ENCODE measurements at places on chromosomes 12 and 14. TPM values are rescaled to one million over a fixed set of nuclear protein-coding genes. Genes with fewer than 3 reads are reported as not detected.

Gene GYS2
- 0.09 TPM for total RNA-seq

Gene IGF1
- total RNA-seq = 15.0 TPM

Gene TAS2R13
- total RNA-seq = 0.28 TPM

DNA sequence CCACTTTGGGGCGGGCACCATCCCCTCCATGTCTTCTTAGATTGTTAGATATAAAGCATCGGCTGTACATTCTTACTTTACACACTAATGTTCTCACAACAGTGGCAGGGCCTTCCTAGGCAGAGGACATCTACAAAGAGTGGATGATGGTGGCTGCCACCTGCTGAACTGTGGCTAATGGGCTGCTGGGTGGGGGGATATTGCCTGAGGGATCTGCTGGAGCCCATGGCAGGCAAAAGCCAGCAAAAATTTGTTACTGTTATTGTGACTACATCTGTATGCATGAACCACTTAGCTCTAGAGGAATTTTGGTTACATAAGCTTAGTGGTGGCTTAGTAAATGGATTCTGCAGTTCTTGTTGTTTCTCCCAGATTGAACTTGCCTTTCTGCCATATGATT lies 52.6 kb downstream of the DIP2B start:
- no peak for DNase-seq

- no peak for DNase-seq
Measured at GRCh38 chr12:23816394-23816851, 133.0 kb downstream of the SOX5 start.

- no peak for DNase-seq
Measured at GRCh38 chr12:69701826-69702225, 2.7 kb upstream of the BEST3 start.

GRCh38 chr14:101446387-101446969 lies 114.8 kb upstream of the DIO3 start:
- DNase-seq = no peak

GRCh38 chr14:22522466-22522957 lies 66.5 kb downstream of the DAD1 start:
- DNase-seq = no peak

DNA sequence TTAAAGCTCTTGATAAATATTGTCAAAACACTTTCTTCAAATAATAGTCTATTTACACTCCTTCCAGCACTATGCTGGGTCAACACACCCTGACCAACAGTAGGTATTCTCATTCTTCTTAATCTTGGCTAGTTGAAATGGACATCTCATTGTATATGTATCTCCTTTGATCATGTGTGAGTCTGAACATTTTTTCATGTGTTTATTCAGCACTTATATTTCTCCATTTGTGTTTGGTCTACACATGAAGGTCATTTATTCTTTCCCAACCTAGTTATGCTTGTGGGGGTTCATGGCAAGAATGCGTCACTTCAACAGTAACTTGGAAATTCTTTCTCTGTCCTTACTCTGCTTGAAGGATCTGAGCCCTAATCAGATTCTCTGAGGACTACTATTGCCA lies 133.1 kb upstream of the ARID2 start:
- no peak for DNase-seq

DNA sequence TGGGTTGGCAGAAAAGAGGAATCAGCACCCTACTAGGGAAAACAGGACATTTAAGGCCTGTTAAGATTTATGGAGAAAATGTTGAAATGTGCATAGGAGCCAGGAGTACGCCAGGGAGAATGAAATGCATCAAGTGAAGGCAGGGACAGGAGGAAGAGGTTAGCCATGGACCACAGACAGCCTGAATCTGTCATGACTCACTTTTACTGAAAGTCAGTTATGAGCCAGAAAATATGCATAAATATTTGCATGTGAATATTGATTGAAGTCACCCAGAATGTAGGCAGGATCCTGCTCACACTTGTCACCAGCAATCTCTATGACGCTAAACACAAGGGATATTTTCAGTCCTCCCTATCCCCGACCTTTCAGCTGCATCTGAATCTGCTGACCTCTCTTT lies 25.1 kb upstream of the CDK17 start:
- no peak for DNase-seq

DNA sequence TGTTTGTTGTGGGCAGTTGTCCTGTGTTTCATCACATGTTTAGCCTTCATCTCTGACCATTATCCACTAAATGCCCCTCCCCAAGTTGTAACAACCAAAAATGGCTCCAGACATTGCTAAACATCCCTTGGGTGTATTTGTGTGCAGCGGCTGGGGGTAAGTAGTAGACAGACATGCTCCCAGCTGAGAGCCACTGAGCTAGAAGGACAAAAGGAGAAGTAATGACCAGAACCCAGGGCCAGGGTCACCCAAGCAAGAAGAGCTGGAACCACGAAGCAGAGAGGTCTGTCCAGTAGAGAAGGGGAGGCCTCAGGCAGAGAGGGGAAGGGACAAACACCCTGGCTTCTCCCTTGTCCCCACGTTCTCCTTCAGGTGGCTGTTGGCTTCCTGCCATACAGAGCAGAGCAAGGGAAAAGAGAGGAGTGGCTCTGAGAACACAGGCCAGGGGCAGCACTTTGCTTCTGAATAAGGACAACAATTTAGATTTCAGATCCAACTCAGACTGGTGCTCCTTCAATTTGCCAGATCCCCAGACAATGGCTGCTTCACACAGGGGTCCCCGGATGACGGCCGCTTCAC lies 55.2 kb downstream of the NDUFA12 start:
- no peak for DNase-seq

DNA sequence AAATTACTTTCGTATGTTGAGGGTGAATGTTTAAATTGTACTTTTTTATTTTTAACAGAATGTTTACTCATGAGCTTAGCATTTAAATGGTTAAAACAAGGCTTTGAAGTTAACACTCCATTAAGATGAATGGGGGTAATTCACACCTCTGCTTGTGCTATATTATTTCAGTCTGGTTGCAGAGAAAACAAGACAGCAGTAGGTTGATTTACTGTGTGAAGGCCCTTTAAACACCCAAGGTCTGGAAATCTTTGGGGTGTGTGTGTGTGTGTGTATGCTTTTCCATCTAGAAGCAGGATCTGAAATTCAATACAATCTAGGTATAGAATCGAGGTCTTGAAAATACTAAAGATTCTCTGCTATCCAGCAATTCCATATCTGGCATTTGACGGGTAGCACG lies 83.8 kb downstream of the SLC38A6 start:
- DNase-seq = no peak

Data from psoas muscle (tissue), 8 donors.